Activated T-cell treated with anti-CD3 and anti-CD28 coated beads, Interleukin-2, amount 50 U/mL, for 72 hours (primary cell): ENCODE measurements at places on chromosomes 11 and 22. TPM values are rescaled to one million over a fixed set of nuclear protein-coding genes. Genes with fewer than 3 reads are reported as not detected.

VSIG10L2 gene
- total RNA-seq: not detected

- H3K27ac ChIP-seq: no peak overlapping the region
- no peaks in the 10 kb centered on the region for H3K36me3 ChIP-seq
- no peaks in the 10 kb centered on the region for H3K27me3 ChIP-seq
- no peak for DNase-seq
These were observed 46.2 kb downstream of the FLRT1 start for GRCh38 chr11:64081745-64082442.

DNA sequence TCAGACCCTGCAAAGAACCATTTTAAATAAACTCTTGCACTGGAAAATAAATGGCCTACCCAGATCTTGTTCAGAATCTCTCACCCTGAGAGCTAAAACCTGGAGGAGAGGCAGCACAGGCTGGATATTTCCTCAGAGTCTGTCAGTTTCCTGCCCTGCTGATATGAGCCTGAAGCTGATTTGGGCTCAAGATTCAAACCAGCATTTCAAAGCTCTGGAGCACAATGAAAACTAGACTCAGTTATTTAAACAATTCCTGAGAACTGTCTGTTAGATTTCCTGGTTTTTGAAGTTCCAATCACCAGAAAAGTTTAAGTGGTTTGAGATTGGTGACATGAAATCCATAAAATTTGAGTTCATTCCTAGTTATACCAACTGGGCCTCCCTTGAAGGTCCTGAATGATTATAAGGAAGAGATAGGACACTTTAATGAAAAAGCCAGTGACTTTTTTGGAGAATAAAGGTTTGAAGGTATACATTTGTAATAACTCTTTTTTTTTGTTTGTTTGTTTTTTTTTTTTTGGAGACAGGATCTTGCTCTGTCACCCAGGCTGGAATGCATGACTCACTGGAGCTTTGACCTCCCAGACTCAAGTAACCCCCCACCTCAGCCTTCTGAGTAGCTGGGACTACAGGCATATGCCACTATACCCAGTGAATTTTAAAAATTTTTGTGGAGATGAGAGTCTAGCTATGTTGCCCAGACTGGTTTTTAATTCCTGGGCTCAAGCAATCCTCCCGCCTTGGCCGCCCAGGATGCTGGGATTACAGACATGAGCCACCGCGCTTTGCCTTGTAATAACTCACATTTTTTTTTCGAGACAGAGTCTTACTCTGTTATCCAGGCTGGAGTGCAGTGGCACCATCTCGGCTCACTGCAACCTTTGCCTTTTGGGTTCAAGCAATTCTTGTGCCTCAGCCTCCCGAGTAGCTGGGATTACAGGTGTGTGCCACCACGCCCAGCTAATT lies 8.0 kb upstream of the ESAM start:
- no peaks in the 10 kb centered on the region for H3K4me1 ChIP-seq
- H3K27ac ChIP-seq: no peak overlapping the region
- H3K27me3 ChIP-seq: no peaks in the 10 kb centered on the region
- no peak overlapping the region for H3K4me3 ChIP-seq
- DNase-seq: no peak
- peaks cover 3% of the 10 kb centered on the region for H3K36me3 ChIP-seq

DNA sequence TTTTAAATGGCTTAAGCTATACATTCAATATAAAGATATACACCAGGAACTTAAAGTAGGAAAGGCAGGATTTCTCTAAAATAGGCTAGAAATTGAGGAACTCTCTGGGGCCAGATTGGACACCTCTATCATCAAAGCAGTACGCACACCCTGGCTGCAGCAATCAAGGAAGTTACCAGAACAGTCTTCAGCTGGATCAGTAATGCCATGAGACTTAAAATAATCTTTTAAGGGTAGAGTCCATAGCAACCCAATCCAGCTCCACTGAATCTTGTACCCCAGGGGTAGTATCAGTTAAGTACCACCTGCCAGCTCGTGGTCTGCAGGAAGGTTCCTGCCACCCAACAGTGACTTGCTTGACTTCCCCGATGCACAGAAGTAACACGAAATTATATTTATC lies 3.0 kb downstream of the RDX start:
- H3K36me3 ChIP-seq: peaks cover 4% of the 10 kb centered on the region
- H3K27me3 ChIP-seq: no peaks in the 10 kb centered on the region
- DNase-seq: no peak
- peaks cover 65% of the 10 kb centered on the region for H3K4me1 ChIP-seq

GRCh38 chr11:78954261-78954660 lies 379.6 kb upstream of the NARS2 start:
- H3K27me3 ChIP-seq: peaks cover 10% of the 10 kb centered on the region
- H3K27ac ChIP-seq: no peak overlapping the region
- H3K4me3 ChIP-seq: no peak overlapping the region
- H3K36me3 ChIP-seq: no peaks in the 10 kb centered on the region
- DNase-seq: no peak

OR4C11 gene
- total RNA-seq: not detected

DNA sequence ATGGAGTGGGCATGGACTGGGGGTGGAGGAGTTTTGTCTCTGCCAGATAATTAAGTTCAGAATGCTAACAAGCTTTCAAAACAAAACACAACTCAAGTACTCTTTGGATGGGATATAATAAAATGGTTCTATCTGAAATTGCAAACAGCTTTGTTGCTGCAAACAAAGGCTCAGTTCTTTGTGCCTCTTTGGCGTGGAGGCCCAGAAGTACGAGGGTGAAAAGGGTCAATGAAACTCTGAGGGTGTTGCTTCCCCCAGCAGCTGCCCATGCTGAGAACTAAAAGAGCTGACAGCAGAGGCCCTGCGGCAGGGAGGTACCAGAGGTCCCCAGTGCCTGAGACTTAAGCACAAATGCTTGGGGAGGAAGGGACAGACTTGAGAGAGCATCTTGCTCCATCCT lies 26.5 kb upstream of the IGSF22 start:
- DNase-seq: no peak
- no peak overlapping the region for H3K27ac ChIP-seq
- no peaks in the 10 kb centered on the region for H3K36me3 ChIP-seq
- H3K27me3 ChIP-seq: no peaks in the 10 kb centered on the region

DNA sequence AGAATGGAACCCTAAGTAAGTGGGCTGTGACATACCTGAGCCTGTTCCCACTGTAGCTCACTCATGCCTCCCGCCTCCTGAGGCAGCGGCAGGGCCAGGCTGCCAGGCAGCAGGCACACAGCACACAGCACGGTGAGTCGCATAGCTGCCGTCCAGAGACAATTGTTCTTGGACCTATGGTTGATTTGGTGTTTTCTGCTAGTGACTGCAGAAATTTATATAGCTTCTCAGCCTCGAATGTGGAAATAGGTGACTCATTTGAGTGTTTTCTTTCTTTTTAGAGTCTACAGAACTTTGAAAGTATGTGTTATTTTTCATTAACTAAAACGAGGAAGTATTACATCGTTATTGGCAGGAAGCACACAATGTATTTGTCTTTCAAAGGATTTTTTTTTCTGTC lies at the start of gene MMP7:
Gene MMP7, minus strand, starts transcription at position 190 of the 400 bp plus-strand sequence. Its CDS starts 47 bp downstream, at position 143.
- no peak within 1 kb of the TSS for H3K27ac ChIP-seq
- no peaks in the 10 kb centered on the region for H3K36me3 ChIP-seq
- DNase-seq: no peak
- H3K4me3 ChIP-seq: no peak within 1 kb of the TSS
- H3K4me1 ChIP-seq: no peaks in the 10 kb centered on the region

TIMM10 gene
- 106 TPM for total RNA-seq

DNA sequence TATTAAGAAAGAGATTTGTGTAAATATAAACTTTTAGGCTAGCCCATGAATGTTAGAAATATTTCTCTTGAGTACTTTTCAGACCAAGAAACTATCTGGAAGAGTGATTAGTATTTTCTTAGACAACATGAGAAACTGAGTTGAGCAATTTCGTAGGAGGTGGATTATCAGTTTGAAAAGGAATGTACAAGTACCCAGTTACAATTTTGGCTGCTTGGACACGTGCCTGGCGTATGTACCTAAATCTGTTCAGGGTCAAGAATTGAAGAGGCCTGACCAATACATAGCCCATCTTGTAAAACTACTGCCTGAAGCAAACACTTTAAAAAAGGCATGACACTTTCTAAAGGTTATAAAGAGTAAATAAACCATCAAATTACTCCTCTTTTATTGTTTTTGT lies 71.1 kb downstream of the CCDC73 start:
- H3K36me3 ChIP-seq: no peaks in the 10 kb centered on the region
- no peak overlapping the region for H3K4me3 ChIP-seq
- no peaks in the 10 kb centered on the region for H3K4me1 ChIP-seq
- no peak overlapping the region for H3K27ac ChIP-seq
- peaks cover 17% of the 10 kb centered on the region for H3K27me3 ChIP-seq

- peaks cover 19% of the 10 kb centered on the region for H3K4me1 ChIP-seq
- DNase-seq: no peak
- no peaks in the 10 kb centered on the region for H3K27me3 ChIP-seq
- H3K4me3 ChIP-seq: no peak overlapping the region
These were observed 2.8 kb upstream of the GRAMD4 start for GRCh38 chr22:46617207-46617985.

- peaks cover 38% of the 10 kb centered on the region for H3K27me3 ChIP-seq
- peaks cover 1% of the 10 kb centered on the region for H3K36me3 ChIP-seq
- H3K27ac ChIP-seq: no peak overlapping the region
- no peak for DNase-seq
- H3K4me1 ChIP-seq: no peaks in the 10 kb centered on the region
- no peak overlapping the region for H3K4me3 ChIP-seq
These were observed 49.4 kb downstream of the ARHGEF12 start for GRCh38 chr11:120385655-120386054.

DNA sequence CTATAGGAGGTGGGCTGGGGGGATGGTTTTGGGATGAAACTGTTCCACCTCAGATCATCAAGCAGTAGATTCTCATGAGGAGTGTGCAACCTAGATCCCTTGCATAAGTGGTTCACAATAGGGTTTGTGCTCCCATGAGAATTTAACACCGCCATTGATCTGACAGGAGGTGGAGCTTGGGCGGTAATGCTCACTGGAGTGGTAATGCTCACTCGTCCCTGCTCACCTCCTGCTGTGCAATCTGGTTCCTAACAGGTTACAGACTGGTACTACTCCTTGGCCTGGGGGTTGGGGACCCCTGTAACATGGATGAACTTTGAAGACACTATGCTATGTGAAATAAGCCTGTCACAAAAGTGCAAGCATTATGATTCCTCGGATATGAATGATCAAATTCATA lies 87.0 kb upstream of the CLNS1A start:
- H3K4me1 ChIP-seq: peaks cover 13% of the 10 kb centered on the region
- no peaks in the 10 kb centered on the region for H3K36me3 ChIP-seq
- no peak overlapping the region for H3K27ac ChIP-seq
- DNase-seq: no peak
- H3K4me3 ChIP-seq: no peak overlapping the region

GRCh38 chr11:128579798-128580504 lies 7.4 kb downstream of the ETS1 start:
- H3K27me3 ChIP-seq: no peaks in the 10 kb centered on the region
- H3K36me3 ChIP-seq: no peaks in the 10 kb centered on the region
- H3K4me1 ChIP-seq: peaks cover 95% of the 10 kb centered on the region

- H3K4me3 ChIP-seq: no peak overlapping the region
- H3K4me1 ChIP-seq: peaks cover 2% of the 10 kb centered on the region
- no peak overlapping the region for H3K27ac ChIP-seq
These were observed 3.6 kb downstream of the DUSP8 start for GRCh38 chr11:1568441-1568911.

DNA sequence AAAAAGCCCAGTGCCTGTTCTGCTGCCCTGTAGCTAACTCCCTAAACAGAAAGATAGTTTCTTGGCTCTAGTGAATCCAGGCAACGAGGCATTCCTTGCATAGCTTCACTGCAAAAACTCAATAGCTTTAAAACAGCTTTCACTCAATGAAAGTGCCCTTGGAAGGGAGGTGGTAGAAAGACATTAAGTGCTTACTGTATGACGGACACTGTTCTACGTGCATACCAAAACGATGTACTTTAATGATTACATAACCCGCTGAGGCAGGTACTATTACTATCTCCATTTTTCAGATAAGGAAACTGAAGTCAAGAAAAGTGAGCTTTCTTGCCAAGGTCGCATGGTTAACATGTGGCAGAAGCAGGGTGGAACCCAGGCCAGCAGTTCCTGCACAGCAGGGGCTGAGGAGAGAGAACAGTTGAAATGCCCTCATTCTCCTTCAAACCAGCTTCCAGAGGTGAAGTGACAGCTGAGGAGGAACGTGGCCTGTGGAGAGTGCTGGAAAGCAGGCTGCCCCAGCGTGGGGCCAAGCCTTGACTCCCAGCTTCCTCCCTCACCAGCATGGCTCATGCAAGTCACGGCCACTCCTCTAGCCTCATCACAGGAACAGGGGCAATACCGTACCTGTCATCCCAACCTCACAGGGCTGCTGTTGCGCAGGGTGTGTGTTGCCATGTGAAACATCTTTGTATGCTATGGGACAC lies 227.5 kb upstream of the NARS2 start:
- H3K4me3 ChIP-seq: no peak overlapping the region
- H3K27me3 ChIP-seq: no peaks in the 10 kb centered on the region
- no peak overlapping the region for H3K27ac ChIP-seq
- H3K36me3 ChIP-seq: no peaks in the 10 kb centered on the region
- DNase-seq: no peak

FAM180B gene
- 0.24 TPM for total RNA-seq

- H3K4me3 ChIP-seq: no peak overlapping the region
- H3K27ac ChIP-seq: no peak overlapping the region
- H3K4me1 ChIP-seq: no peaks in the 10 kb centered on the region
These were observed 10.2 kb upstream of the TLCD5 start for GRCh38 chr11:120314861-120315260.

- DNase-seq: no peak
- no peak overlapping the region for H3K27ac ChIP-seq
- peaks cover 13% of the 10 kb centered on the region for H3K4me1 ChIP-seq
- no peak overlapping the region for H3K4me3 ChIP-seq
- no peaks in the 10 kb centered on the region for H3K27me3 ChIP-seq
- H3K36me3 ChIP-seq: peaks cover 10% of the 10 kb centered on the region
These were observed 99.6 kb downstream of the FAM168A start for GRCh38 chr11:73498343-73498742.

DNA sequence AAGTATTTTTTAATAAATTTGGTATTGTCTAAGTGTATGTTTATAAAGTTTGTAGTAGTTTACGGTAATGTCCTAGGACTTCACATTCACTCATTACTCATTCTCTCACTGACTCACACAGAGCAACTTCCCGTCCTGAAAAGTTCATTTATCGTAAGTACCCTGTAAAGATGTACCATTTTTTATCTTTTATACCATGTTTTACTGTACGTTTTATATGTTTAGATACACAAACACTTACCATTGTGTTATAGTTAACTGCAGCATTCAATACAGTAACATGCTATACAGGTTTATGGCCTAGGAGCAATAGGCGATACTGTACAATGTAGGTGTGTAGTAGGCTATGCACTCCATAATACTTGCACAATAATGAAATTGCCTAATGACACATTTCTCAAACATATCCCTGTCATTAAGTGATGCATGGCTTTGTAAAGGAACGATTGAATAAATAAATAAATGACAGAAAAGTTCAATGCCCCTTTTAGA lies 12.5 kb upstream of the CARD18 start:
- H3K27me3 ChIP-seq: no peaks in the 10 kb centered on the region
- H3K4me1 ChIP-seq: no peaks in the 10 kb centered on the region
- no peak overlapping the region for H3K4me3 ChIP-seq
- no peak overlapping the region for H3K27ac ChIP-seq
- DNase-seq: no peak
